ENCODE measurements at places on chromosomes 6 and 20.

DNA sequence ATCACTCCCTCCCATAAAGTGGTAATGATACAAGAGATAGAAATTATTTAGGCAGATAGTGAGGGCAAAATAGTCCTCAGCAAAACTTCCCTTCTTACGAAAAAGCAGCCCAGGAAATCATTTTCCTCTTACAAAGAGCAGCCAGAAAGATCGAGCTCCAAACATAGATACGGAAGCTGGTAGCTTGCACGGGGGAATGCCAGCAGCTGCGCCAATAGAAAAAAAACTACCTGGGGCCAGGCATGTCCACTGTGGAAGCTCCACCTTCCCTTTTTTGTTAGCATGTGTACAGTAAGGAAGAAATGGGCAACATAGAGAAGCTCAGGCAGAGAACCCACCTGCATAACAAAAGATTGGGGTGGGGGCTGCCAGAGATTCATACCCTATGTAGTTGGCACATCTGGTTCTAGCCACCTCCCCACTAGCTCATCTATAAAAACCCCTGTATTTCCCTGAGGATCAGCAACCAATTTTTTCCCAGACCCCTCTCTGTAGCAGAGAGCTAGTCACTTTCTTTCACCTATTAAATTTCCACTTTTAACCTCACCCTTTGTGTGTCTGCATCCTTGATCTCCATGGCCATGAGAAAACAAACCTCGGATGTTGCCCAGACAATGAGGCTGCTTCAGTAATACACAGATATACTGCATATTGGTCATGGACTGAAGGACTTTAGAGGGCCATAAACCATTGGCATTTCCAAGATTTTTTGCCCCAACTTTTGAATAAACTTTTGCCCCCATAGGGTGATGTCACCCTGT is 52.1 kb downstream of the SOD2 start:
- no peak for DNase-seq

- DNase-seq = no peak
These were observed 160.8 kb upstream of the QKI start for GRCh38 chr6:163253556-163254213.

GRCh38 chr6:130365166-130366106 is at the start of gene TMEM200A:
Gene TMEM200A, plus strand, starts transcription at chr6:130366017. Its CDS starts 74,406 bp downstream, at chr6:130440423.
- DNase-seq = peak; percentile 90

GRCh38 chr6:29005183-29005885 is at the start of gene ZNF311:
Gene ZNF311, minus strand, starts transcription at chr6:29005315. Its CDS starts 1,361 bp downstream, at chr6:29003954.
- DNase-seq = no peak

DNA sequence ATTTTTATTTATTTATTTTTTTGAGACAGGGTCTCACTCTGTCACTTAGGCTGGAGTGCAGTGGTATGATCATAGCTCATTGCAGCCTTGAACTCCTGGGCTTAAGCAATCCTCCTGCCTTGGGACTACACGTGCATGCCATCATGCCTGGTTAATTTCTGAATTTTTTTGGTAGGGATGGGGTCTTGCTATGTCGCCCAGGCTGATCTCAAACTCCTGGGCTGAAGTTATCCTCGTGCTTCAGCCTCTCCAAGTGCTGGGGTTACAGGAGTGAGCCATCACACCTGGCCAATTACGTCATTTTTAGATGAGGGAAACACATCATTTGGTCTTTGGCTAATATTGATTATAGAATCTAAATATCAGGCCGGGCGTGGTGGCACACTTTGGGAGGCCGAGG is 32.1 kb downstream of the SOX4 start:
- DNase-seq = peak; percentile 29

DNA sequence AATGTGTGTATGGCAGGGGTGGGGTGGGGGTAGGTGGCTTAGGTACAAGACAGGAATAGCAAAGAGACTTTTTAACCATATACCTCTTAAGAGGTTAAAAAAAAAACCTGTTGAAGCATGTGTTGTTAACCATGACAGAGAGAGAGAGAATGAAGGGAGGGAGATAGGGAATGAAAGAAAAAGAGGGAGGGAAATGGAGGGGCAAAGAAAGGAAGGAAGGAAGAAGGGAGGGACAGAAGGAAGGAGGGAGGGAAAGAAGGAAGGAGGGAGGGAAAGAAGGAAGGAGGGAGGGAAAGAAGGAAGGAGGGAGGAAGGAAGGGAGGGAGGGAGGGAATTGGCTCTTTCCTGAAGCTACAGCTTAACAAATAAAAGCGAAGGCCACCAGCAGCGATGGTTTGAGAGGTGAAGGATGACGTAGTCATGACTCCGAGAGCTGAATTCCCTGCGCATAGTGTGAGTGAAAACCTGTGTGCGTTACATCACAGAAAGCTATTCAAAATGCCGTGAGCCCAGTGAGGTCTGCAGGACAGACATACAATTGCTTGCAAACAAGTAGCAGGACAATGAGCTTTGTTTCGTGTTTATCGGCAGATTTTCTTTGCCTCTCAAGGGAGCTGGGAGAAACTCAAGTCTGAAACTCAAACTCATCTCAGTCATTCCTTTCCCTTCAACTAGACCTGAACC is 88.6 kb upstream of the NEDD9 start:
- DNase-seq = no peak
